ENCODE measurements at places on chromosomes 4 and X.

DNA sequence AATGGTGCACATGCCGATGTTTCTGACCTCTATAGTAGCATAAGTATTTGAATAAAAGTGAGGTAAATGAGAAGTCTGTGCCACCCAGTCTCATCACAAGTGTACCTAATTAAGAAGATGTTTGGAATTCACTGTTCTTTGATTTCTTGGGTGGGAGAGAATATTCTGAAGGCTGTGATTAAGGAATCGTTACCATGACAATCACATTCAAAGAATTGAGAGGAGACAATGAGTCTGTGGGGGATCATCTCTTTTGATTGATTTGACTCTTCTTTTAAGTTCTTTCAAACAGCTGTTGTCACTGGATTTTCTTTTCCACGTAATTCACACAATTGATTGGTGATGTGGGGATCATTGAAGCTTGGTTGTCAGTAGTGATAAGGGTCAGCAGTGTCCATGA is 18.1 kb downstream of the FHL1 start:
- no peak for DNase-seq
- H3K27me3 ChIP-seq, result no peaks in the 10 kb centered on the region
- no peaks in the 10 kb centered on the region for H3K4me1 ChIP-seq
- H3K4me3 ChIP-seq, result no peak overlapping the region

GRCh38 chrX:42748067-42748850 is 29.7 kb downstream of the PPP1R2C start:
- H3K27me3 ChIP-seq, result no peaks in the 10 kb centered on the region
- no peaks in the 10 kb centered on the region for H3K36me3 ChIP-seq
- H3K27ac ChIP-seq, result no peak overlapping the region
- H3K4me3 ChIP-seq, result no peak overlapping the region
- DNase-seq, result no peak
- no peaks in the 10 kb centered on the region for H3K4me1 ChIP-seq

GRCh38 chrX:119399772-119400101 is 601 bp downstream of the SLC25A43 start:
- no peak overlapping the region for H3K27ac ChIP-seq
- peak overlapping the region; percentile 53 for H3K4me3 ChIP-seq
- H3K4me1 ChIP-seq, result peaks cover 7% of the 10 kb centered on the region
- no peaks in the 10 kb centered on the region for H3K36me3 ChIP-seq
- DNase-seq, result no peak

GRCh38 chr4:112183252-112183651 is 38.0 kb downstream of the FAM241A start:
- peak overlapping the region; percentile 23 for H3K27ac ChIP-seq
- no peaks in the 10 kb centered on the region for H3K36me3 ChIP-seq
- H3K4me3 ChIP-seq, result peak overlapping the region; percentile 9
- peaks cover 27% of the 10 kb centered on the region for H3K4me1 ChIP-seq

DNA sequence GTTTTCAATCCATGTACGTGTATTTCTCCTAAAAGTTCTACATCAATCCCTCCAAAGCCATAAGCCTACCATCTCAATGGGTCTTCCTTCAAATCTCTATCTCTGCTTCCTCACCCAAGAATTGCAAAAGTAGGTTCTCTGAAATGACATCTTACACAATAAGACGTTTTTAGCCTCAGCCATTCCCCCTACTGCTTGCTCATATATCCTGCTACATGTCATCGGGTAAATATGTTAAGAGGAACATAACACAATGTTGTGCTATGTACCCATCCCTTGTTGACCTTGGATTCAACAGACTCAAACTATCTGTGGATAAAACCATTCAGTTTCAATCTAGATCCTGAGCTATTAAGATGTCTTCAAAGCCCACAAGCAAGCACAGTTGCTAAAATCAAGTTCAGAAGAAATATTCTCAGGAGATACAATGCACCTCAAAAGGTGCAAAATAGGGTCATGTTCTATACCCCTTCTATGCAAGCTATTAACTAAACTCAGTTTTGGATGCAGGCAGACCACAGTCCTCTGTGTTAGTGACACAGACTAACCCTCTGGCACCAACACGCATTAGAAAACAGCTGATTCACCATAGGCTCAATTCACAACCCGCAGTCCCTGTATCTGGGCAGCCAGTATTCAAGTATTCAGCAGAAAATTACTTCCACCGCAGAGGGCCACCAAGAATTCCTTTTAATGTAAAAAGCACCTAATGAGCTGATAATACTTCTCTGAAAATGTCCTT is 56.8 kb downstream of the CD99L2 start:
- no peak overlapping the region for H3K27ac ChIP-seq
- H3K36me3 ChIP-seq, result no peaks in the 10 kb centered on the region

GRCh38 chr4:137647375-137647774 is 115.1 kb upstream of the PCDH18 start:
- no peak overlapping the region for H3K4me3 ChIP-seq
- no peak for DNase-seq
- H3K36me3 ChIP-seq, result no peaks in the 10 kb centered on the region
- no peak overlapping the region for H3K27ac ChIP-seq
- H3K4me1 ChIP-seq, result no peaks in the 10 kb centered on the region

DNA sequence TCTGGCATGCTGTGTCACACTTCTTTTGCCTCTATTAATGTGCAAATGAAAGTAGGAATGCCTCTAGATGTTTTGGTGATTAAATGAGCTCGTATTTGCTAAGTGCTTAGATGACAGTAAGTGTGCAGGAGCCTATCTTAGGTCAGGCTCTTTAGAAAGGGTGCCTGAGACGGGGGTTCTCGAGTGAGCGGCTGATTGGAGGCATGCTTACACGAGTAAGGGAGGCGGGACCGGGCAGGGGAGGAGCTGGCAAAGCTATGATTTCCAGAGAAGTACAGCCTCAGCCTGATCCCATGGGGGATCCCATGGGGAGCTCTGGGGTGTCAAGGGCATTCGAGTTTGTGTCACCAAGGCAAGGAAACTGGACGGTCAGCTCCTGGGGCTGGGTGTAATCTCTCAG is 44.8 kb downstream of the CLDN34 start:
- H3K4me3 ChIP-seq, result no peak overlapping the region
- peaks cover 9% of the 10 kb centered on the region for H3K4me1 ChIP-seq
- no peaks in the 10 kb centered on the region for H3K27me3 ChIP-seq
- no peak for DNase-seq

DNA sequence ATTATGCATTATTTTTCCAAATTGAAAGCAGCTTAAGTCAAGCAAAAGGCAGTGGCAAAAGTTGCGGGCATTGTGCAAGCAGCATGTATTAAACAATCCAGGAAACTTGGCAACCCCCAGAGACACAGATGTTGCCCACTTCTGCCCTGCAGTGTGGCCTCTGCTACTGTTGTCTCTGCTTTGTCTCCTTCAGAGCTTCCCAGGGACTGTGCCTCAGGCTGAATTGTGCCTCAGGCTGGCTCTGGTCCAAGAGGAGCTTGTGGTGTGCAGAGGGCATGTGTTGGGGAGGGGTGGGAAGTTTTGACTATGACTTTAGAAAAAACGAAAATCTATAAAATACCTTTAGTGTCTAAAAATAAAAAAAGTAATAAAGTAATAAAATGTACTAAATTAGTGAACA is 201.4 kb downstream of the CCSER1 start:
- no peaks in the 10 kb centered on the region for H3K4me1 ChIP-seq
- no peaks in the 10 kb centered on the region for H3K27me3 ChIP-seq
- H3K36me3 ChIP-seq, result no peaks in the 10 kb centered on the region

- H3K4me3 ChIP-seq, result no peak overlapping the region
- no peak overlapping the region for H3K27ac ChIP-seq
- DNase-seq, result no peak
- no peaks in the 10 kb centered on the region for H3K27me3 ChIP-seq
- no peaks in the 10 kb centered on the region for H3K36me3 ChIP-seq
These were observed 141.8 kb upstream of the PRDX4 start for GRCh38 chrX:23525531-23525930.

GRCh38 chrX:82081027-82081426 is 879.1 kb downstream of the SH3BGRL start:
- no peaks in the 10 kb centered on the region for H3K4me1 ChIP-seq
- no peak overlapping the region for H3K27ac ChIP-seq
- H3K27me3 ChIP-seq, result no peaks in the 10 kb centered on the region
- H3K36me3 ChIP-seq, result no peaks in the 10 kb centered on the region

DNA sequence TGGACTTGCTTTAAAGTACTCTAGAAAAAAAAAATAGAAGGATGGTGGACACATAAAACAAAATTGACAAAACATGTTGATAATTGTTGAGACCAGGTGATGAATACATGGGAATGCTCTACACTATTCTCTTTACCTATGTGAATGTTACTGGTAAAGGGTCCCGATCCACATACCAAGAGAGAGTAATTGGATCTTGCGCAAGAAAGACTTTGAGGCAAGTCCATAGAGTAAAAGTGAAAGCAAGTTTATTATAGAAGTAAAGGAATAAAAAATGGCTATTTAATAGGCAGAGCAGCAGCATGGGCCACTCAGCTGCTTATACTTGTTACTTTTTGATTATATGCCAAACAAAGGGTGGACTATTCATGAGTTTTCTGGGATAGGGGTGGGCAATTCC is 34.0 kb upstream of the PRR32 start:
- H3K4me1 ChIP-seq, result no peaks in the 10 kb centered on the region
- no peaks in the 10 kb centered on the region for H3K36me3 ChIP-seq
- no peak for DNase-seq
- H3K4me3 ChIP-seq, result no peak overlapping the region
- no peaks in the 10 kb centered on the region for H3K27me3 ChIP-seq

GRCh38 chr4:164894702-164895101 is 17.7 kb downstream of the APELA start:
- H3K4me1 ChIP-seq, result no peaks in the 10 kb centered on the region
- no peak overlapping the region for H3K4me3 ChIP-seq
- no peak for DNase-seq
- no peaks in the 10 kb centered on the region for H3K36me3 ChIP-seq
- no peak overlapping the region for H3K27ac ChIP-seq
- no peaks in the 10 kb centered on the region for H3K27me3 ChIP-seq

DNA sequence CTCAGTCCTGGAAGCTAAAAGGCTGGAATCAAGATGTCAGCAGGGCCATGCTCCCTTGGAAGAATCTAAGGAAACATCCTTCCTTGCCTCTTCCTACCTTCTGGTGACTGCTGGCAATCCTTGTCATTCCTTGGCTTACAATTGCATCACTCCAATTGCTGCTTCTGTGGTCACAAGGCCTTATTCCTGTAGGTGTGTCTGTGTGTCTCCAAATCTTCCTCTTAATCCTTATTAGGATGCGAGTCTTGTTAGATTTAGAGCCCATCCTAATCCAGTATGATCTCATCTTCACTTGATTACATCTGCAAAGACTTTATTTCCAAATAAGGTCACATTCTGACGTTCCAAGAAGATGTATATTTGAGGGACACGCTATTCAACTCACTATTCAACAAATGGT is 52.2 kb downstream of the SMIM20 start:
- H3K27me3 ChIP-seq, result peaks cover 3% of the 10 kb centered on the region
- no peak overlapping the region for H3K27ac ChIP-seq
- no peaks in the 10 kb centered on the region for H3K36me3 ChIP-seq
- H3K4me3 ChIP-seq, result no peak overlapping the region
- no peaks in the 10 kb centered on the region for H3K4me1 ChIP-seq

DNA sequence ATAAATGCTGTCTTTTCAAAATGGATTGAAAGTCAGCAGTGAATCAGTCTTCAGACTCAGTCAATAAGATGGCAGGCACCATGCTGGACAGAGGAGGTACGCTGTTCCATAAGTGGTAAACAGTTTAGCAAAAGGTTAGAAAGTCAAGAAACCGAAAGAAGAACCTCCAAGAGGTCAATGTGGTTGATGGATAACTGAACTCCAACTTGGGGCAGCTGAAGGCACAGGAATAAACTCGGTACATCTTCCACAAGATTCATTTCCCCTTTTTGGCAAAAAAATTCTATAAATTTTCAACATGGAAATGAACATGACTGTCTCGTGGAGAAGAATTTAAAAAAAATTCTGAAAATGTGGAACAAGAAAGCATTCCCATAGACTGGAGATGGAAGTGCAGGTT is 18.4 kb upstream of the SEL1L3 start:
- H3K27me3 ChIP-seq, result no peaks in the 10 kb centered on the region
- no peak overlapping the region for H3K27ac ChIP-seq
- no peaks in the 10 kb centered on the region for H3K36me3 ChIP-seq

DNA sequence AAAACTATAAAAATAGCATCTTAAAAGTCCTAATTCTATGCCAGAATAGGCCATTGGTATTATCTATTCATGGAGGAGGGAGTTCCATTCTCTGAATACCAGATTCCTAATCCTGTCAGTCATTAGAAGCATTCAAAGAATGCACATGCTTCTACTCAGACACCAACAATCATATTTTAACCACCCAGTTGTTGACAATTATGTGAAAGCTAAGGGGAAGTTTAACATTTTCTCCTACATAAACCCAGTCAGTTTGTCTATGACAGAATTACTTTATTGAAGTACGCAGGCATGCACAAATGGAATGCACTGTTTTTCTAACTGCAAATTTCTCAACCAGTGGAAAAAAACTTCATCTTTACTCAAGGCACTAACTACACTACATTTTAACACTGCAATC is 69.6 kb upstream of the MTNR1A start:
- no peaks in the 10 kb centered on the region for H3K27me3 ChIP-seq
- no peak overlapping the region for H3K27ac ChIP-seq
- H3K4me1 ChIP-seq, result no peaks in the 10 kb centered on the region
- no peak for DNase-seq

- H3K4me3 ChIP-seq, result no peak overlapping the region
- H3K27me3 ChIP-seq, result no peaks in the 10 kb centered on the region
- DNase-seq, result no peak
- no peaks in the 10 kb centered on the region for H3K36me3 ChIP-seq
- H3K27ac ChIP-seq, result no peak overlapping the region
- H3K4me1 ChIP-seq, result peaks cover 11% of the 10 kb centered on the region
These were observed 31.8 kb downstream of the MSL3 start for GRCh38 chrX:11789809-11790208.

GRCh38 chr4:127747883-127748282 is 17.7 kb downstream of the SLC25A31 start:
- H3K4me1 ChIP-seq, result no peaks in the 10 kb centered on the region
- no peaks in the 10 kb centered on the region for H3K36me3 ChIP-seq
- no peak for DNase-seq
- no peaks in the 10 kb centered on the region for H3K27me3 ChIP-seq

DNA sequence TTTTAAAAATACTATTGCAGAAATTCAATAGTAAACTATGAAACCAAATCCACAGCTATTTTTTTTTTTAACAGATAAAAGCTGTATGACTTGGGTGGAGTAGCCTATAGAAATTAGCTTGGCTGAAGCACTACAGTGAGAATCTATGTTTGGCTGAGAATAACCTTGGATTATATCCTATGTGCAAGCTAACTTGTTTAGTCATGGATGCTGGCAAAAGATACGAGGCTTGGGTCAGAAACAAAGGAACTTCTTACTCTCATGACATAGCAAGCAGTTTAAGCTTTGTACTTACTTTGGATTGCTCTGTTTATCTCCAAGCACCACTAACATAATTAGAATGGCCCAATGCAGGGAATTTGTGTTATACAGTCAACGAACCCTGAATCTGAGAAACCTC is 119.2 kb upstream of the GRID2 start:
- no peak overlapping the region for H3K4me3 ChIP-seq
- no peak for DNase-seq
- H3K27ac ChIP-seq, result no peak overlapping the region
- H3K4me1 ChIP-seq, result no peaks in the 10 kb centered on the region

Data from CD4-positive, CD25-positive, alpha-beta regulatory T cell (primary cell).